HT1080 (cell line): ENCODE measurements at places on chromosomes 4 and X.

- no peak for DNase-seq
These were observed 188.1 kb upstream of the WDFY3 start for GRCh38 chr4:85154591-85154990.

GRCh38 chr4:3707423-3708102, 58.6 kb upstream of the ADRA2C start:
- no peak for DNase-seq

GRCh38 chr4:101328063-101328602, 19.2 kb downstream of the PPP3CA start:
- DNase-seq: no peak

DNA sequence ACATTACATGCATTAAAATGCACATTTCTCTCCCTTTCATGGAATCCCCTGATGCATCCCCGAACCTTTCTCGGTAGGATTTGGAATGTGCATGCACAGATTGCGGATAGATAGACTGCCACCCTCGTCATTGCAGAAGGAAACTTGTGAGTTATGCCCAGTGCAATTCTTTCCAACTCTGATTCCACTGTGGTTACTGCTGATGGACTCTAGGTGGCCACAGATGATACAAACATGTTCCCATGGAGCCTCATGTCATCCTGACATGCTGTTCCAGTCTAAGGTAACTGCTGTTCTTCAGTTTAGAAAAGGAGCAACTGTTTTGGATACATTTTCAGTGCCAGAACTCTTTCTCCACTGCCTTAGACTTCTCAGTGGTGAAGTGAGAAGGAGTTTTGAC, 9.1 kb upstream of the VCX3B start:
- DNase-seq: peak; percentile 3

- DNase-seq: peak; percentile 1
These were observed 51.9 kb downstream of the PHKA2 start for GRCh38 chrX:18931972-18932371.

GRCh38 chr4:116880625-116881024, 204.8 kb downstream of the TRAM1L1 start:
- no peak for DNase-seq

DNA sequence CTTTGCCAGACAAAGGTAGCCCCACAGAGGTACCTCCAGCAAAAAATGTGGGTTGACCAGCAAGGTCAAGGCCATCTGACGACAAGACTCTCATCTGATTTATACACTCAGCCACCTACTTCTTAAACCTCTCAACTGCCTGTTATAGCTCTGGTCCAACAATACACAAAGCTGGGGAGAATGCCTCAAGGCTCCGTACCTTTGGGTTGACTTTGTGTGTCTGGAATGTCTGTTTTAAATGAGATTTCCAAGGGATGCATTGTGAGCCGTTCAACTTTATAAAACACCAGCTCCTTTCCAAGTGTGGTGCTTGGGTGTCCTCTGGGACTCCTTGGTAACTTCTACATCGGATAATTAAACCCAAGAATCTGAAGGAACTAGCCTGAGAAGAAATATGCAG, 167.0 kb upstream of the RPL34 start:
- DNase-seq: no peak

GRCh38 chr4:184853436-184853835, 27.7 kb upstream of the ACSL1 start:
- DNase-seq: no peak

DNA sequence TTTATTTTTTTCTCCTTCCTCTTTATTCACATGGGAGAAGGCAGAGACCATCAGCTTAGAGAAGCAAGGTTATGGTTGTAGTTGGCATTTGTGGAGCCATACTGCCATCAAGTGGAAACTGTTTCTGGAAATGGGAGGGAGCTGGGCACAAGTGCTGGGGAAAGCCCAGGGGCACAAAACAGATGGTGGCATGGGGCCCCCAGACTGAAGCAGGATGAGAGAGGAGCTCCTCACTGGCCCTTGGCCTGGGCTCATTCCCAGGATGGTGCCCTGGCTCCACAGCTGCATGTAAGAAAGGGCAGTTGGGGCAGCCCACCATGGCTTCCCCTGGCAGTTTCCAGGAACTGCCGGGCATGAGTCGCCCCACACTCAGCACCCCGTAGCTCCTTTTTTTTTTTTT, 59.2 kb downstream of the NBDY start:
- peak; percentile 1 for DNase-seq

GRCh38 chr4:157075811-157076577, at the start of gene GLRB:
Gene GLRB (plus strand): TSS chr4:157076150. CDS start chr4:157078025, 1,875 bp downstream.
- DNase-seq: peak; percentile 26

GRCh38 chrX:153474718-153475117, 4.3 kb upstream of the HAUS7 start:
- DNase-seq: no peak

DNA sequence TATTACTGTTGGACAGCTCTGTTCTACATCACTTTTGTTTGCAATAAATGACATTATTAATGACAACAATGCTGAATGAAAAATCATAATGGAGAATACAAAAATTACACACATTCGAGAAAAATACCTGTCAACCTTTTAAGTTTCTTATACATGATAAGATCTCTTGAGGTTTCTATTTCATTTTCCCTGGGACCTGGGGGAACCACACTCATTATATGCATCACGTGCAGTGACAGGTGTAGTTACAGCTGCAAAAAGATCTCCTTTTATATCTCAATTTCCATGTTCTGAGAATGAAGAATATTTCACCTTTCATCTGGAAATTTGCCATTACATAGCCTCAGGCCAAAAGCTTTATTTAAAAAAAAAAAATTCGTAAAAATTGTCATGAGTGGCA, 1347.0 kb upstream of the AGA start:
- DNase-seq: no peak

- DNase-seq: peak; percentile 52
These were observed 215.8 kb downstream of the PACRGL start for GRCh38 chr4:20916106-20916505.

- no peak for DNase-seq
These were observed 52.5 kb upstream of the SHISA3 start for GRCh38 chr4:42344749-42345148.

- no peak for DNase-seq
These were observed 8.8 kb downstream of the WDR13 start for GRCh38 chrX:48606091-48606490.

GRCh38 chr4:17152941-17153540, 254.6 kb upstream of the LDB2 start:
- DNase-seq: no peak

DNA sequence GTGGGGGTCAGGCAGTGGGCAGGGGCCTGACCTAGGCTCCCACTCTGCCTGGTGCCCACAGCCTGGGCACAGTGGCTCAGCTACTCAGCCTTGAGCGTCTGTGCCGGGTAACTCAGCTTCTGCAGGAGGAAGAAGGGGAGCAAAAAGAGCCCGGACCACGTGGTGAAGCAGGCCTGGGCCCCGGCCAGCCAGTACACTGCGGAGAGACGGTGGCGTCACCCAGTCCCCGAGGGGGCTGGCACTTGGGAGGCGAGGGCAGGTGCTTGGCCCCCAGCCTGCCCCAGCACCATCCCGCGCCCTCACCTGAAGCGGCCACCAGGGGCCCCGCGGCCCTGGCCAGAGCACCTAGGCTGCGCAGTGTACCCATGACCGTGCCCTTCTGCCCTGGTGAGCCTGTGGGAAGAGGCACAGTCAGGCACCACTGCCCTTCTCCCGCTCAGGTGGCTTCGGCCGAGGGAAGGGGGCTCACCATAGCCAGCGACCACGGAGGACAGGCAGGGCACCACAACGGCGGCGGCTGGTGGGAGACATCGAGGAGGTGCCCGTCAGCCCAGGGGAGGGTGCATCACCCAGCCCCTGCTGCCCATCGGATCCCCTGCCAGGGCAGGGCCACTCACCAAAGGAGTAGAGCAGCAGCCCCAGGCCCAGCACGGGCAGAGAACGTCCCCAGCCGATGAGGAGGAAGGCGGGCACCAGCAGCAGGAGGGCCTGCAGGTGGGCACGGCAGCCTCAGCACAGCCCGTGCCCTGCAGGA, 32.3 kb downstream of the NOP14 start:
- DNase-seq: no peak

DNA sequence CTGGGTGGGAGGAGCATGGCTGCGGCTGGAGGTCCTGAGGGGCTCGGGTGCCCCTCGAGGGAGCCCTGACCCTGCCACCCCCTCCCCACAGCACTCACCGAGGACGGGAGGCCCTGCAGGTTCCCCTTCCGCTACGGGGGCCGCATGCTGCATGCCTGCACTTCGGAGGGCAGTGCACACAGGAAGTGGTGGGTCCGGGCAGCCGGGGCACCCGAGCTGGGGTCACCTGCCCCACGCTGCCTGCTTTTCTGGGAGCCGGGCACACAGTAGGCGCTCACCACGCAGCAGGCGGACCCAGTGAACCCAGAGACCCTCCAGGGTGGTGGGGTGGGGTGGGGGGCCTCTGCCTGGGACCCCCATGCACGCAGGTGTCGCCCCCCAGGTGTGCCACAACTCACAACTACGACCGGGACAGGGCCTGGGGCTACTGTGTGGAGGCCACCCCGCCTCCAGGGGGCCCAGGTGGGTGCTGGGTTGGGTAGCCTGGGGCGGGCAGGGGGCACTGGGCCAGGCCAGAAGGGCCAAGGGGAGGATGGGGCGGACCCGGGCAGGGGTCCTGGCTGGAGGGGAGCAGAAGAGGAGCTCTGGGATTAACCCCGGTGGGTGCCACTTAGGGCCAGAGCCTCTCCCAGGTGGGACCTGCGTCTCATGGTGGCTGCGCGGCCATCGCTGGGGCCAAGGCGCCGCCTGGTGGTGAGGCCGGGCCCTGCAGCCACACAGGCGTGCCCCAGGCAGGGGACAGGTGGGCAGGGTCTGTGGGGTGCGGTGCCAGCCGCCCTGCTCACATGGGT, 1.4 kb downstream of the HGFAC start:
- peak; percentile 32 for DNase-seq

DNA sequence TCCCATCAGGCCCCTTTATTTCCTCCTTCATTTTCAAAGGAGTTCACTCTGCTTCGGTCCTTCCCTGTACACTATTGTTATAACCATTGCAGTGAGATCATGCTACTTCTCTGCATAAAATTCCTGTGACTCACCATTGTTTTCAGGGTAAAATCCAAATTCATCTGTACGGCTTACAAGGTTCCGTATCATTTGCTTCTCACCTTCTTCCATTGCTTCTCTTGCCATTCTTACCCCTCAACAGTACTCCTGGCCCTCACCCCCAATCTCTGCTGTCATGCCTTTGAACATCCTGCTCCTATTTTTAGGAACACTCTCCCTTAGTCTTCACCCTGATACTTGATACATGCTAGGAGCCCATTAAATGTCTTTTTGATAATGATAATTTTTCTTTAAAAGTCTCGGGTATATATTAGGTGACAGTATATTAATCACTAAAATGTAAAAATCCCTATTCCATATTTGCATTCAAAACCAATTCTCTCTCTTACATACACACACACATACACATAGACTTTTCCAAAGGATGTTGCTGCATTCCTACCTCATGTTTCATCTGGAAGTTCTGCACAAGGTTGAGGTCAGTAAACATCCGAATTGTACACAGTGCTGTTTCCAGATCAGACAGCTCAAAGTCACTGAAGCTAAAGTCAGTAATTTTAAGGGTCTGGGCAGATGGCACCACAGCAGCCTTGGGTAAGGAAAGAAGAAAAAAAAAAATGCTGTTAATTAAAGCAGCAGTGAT, 103.4 kb downstream of the PDE5A start:
- DNase-seq: peak; percentile 84

- DNase-seq: no peak
These were observed 87.9 kb downstream of the WDFY3 start for GRCh38 chr4:84878546-84878945.

DNA sequence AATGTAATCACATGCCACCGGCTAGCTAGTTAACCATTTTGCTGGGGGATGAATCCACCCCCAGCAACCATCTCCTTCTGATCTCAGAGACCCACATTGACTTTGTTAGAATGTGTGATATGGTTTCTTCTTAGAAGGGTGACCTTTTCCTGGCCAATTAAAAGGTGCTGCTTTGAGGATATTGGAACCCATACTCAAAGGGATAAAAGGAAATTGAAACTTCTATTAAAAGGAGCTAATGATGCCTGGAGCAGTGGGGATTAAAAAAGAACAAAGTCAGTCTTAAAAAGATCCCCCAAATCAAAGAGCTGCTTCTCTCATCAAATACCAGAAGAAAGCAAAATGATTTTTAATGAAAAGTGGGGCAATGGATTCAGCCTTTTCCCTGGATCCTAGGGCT, 214.1 kb downstream of the SHROOM3 start:
- no peak for DNase-seq

GRCh38 chrX:41082783-41083182, 2.5 kb upstream of the USP9X start:
- no peak for DNase-seq

- DNase-seq: peak; percentile 88
These were observed 51.7 kb downstream of the RPGR start for GRCh38 chrX:38275615-38276014.

DNA sequence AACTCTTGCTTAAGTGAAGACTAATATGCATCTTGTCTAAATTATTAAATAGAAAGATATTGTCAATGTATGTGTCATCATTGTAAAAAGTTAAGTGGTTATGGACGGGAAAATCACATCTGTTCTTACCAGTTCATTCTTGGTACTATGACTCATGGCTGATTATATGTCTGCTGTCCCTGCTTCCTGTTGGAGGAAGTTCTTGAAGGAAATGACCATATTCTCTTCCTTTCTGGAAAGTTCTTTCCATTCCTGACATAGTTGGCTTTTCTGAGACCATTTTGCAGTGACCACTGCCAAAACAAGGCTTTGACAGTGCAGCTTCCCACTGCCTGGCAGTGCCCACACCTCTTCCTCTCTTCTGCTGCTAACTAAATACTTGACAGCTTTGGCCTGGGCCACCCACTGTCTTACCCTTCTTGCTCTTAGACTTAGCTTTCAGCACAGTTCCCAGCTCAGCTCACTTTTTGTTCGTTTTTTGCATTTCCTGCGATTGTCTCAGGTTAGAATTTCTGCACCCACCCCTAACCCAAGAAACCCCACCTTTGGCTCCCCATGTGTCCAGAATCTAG, 13.2 kb upstream of the CLDN24 start:
- DNase-seq: peak; percentile 95

GRCh38 chr4:2798399-2799223, 5.7 kb downstream of the SH3BP2 start:
- DNase-seq: no peak

GRCh38 chrX:124462931-124463330, 116.6 kb downstream of the SH2D1A start:
- DNase-seq: no peak

DNA sequence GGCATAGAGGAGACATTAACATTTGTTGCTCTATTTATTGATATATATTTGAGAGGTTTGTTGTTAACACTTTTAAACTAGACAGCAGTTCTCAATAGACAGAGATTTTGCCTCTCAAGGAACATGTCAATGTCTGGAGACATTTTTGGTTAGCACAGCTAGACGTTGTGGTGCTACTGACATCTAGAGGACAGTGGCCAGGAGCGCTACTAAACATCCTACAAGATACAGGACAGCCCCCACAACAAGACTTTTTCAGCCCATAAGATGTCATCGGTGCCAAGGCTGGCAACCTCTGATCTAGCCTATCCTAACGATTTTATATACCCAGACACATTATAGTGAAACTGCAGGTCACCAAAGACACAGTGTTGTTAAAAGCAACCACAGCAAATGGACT, 18.4 kb upstream of the CTSO start:
- DNase-seq: peak; percentile 34

GRCh38 chrX:24146283-24146949, 3.1 kb upstream of the ZFX start:
- peak; percentile 12 for DNase-seq

- DNase-seq: peak; percentile 62
These were observed 1513.0 kb downstream of the STIM2 start for GRCh38 chr4:28373601-28374000.
